ENCODE measurements at places on chromosomes 3 and 15.

DNA sequence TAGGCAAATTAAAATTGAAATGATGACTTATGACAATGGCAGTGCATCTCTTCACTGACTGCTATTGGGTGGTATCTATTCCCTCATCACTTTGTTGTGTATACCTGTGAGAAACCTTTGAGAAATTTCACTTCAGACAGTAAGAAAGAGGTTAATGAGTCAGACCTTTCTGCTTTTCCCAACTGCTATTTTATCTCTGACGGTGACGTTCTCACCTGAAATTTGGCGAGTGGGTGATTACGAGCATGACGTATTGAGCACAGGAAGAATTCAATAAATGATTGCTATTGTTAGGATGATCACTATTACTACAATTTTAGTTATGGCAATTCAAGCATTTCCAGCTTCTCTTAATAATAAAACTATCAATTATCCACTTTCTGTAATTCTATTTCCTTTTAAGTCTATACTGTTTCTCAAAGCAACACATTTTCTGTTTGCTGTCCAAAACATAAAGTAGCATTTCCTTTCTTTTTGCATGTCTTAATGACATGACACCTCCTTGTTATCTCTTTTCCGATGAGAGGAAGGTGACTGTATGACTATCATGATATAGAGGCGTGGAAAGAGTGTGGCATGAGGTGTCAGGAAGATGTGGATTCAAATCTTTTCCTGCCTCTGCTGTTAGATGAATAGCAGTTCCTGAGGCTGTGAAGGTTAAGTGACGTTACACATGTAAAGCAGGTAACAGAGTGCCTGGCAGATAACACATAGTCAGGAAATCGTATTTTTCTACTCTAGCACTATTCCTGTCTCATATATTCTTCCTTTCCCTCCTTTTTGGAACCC is 504.9 kb upstream of the SEMA6D start:
- no peak for DNase-seq

DNA sequence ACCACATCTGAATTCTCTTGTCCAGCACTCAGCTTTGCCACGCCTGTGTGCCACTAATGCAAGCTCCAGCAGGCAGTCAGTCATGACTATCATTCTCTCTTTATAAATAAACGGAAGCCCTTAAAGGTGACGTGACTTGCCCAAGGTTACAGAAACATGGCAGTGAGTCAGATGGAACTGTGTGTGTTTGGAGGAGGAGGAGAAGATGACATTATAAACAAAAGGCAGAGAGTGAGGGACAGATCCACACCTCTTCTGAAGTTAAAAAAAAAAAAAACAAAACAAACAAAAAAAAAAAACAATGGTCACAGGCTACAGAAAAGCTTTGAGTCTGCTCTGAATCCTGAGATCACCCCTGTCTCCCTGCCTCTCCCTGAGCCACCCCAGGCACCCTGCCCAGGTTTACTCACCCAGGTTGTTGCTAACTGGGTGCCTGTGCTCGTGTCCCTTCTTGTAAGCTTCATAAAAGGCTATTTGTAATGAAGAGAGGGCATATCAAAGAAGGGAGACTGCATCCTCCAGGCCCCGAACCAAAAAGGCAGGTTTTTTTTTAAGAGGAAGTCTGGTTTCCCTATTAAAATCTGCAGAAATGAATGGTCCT is 119.7 kb upstream of the PHLDB2 start:
- DNase-seq: no peak

DNA sequence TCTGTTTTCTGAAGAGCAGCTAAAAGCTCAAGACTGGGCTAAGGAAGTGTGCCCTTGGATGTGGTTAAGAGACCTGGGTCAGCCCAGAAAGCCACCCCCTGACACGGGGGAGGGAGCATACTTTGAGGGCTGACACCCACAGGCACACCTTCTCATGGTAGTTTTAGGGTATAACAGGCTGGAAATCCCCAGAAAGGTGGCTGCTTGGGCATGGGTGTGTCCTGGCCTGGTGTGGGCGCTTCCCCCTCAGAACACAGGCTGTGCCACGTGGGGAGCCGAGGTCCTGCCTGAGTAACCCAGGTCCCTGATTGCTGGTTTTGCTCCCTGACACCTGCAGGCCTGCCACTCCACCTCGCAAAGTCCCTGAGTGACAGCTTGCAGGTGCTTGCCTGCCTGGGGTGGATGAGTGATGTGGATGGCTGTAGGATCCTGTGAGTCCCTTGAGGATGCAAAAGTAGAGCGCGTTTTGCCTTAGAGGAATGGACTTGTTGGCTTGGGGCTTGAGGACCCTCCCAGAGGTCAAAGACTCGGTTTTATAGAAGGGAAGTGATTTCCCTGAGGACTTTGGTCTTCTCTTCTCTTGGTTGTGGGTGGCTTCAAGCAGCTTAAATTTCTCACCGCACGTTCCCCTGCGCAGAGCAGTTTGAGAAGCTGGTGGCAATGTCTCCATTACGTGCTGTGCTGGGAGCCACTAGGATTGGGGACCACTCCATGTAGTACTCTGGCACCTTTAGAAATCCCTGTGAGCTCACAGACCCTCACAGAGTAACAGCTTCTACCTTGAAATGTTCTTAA is 94.4 kb downstream of the DNASE1L3 start:
- peak; percentile 12 for DNase-seq

DNA sequence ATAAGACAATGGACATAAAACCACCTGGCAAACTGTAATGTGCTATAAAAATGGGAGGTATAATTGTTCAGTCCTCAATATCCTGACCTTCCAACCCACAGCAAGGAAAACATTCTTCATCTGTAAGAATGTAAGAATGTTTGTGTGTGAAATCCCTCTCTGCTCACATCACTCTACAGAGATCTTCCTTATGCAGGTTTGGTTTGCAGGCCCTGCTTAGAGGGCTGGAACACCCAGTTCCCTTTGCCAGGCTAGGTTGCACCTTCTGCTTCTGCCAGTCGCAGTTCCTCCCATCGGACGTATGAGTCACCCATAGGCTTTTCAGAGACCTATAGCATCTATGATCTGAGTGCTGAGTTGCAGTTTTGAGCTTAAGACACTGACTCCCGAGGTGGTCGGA is 24.1 kb upstream of the MINAR1 start:
- no peak for DNase-seq

DNA sequence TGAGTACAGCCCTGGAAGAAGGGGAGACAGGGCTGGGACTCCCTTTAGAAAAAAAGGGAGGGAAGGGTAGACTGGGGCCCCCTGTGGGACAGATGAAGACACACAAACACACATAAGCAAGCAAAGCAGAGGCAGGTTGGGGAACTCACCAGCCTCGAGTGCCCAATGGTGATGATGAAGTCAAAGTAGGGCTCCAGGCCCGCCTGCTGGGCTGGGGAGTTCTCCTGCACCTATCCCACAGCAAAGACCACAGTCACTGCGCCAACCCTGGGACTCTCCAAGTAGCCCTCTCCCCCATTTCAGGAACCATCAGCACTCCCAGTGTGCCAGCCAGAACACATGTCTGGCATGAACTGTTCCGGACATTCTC is 4.1 kb downstream of the GORASP1 start:
- no peak for DNase-seq

DNA sequence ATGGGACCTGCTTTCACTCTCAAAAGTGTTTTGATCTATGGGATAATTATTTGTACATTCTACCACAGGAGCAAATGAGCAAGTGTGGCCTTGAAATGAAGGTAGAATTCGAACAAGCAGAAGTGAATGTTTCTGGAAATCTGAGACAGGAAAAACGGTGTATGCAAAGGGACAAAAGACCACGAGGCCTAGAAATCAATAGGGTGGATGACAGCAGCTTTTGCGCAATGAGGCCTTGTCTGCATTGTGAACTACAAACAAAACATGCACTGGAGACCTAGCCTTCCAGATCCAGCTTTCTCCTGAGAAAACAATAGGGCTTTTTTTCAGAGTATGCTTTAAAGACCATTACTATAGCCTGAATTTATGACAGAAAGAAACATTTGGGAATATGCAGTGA is 1137.0 kb downstream of the ROBO2 start:
- no peak for DNase-seq

- no peak for DNase-seq
These were observed 81.9 kb upstream of the PTX3 start for GRCh38 chr3:157354722-157355121.

- no peak for DNase-seq
These were observed 3.1 kb upstream of the RNF168 start for GRCh38 chr3:196506687-196507086.

DNA sequence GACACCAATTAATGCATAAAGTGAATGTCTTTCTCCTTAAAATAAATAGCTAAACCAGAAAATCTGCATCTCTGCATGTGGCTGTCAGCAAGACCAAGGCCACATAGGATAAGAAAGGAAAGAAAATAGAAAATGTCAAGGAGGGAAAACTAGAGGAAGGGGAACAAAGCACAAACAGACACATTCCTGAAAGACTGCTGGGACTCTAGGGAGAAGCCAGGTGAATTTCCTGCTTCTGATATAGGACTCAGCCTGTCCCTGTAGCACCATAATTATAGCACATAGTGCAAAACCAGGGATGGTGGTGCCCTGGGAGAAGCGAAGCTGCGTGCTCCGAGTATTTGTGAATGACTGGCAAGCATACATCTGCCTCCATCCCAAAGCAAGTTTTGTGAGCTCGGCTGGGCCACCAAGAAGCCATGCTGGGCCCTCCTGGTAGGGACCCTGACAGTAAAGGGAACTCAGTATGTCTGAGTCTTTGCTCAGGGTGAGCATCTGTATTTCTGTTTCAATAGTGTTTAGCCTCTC is 14.2 kb downstream of the FSTL1 start:
- DNase-seq: no peak

GRCh38 chr3:14231998-14232501 is 53.4 kb downstream of the LSM3 start:
- no peak for DNase-seq

DNA sequence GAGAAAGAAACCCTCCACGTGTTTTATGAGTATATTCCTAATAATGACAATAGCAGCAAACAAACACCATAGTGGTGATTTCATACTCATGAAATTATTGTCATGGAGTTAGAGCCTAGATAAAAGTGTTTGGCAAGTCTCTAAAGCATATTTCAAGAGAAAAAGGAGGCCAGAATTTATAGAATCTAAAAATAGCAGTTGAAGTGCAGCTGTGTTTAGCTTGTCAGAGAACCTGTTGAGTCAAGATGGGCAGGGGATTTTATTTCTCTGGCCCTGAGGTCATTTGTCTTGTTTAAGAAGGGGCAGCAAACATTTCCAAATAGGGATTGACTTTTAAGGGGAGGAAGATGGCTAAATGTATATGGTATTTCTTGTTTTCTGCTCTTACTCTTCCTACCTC is 279.6 kb upstream of the CTDSPL start:
- no peak for DNase-seq

- no peak for DNase-seq
These were observed 245.0 kb downstream of the ZMAT3 start for GRCh38 chr3:178826435-178827123.

DNA sequence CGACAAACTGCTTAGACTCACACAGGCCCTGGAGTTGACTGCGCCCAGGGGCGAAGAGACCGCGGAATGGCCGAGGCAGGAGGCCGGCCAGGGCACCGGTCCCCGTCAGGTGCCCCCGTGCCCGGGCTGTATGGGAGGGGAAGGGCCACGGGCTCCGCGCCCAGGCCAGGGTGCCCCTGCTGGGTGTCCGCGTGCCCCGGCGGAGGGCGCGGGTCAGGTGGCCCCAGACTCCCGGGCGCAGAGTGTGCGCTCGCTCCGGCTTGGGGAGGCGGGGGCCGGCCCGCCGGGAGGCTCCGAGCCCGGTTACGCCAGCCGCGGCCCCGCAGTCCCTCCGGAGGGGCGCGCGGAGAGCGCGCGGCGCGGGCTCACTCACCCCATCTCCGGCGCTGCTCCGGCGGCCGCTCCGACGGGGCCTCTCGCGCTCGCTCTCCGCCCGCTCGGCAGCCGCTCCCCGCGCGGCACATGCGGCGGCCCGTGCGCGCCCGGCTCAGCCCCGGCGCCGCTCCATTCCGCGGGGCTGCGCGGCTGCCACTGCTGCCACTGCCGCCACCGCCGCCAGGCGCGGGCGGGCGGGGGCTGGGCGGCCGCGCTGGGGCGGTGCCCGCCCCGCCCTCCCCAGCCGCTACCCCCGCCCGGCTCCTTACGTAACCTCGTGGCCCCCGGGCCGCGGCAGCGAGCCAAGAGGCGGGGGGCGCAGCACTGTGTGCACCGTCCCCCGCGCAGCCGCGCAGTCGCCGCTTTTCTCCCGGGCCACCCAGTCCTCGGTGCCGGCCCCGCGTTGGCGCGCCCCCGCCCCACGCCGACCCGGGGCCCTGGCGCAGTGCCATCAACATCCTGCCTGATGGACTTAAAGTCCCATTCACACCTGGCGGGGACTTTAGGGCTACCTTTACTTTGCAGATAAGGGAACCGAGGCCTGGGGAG is at the start of gene HOMER2:
HOMER2 (minus strand) TSS at position 563 of the 924 bp plus-strand sequence; CDS start at position 378, 185 bp downstream.
- no peak for DNase-seq

GRCh38 chr3:49723296-49723627 is 489 bp downstream of the GMPPB start:
- DNase-seq: no peak

DNA sequence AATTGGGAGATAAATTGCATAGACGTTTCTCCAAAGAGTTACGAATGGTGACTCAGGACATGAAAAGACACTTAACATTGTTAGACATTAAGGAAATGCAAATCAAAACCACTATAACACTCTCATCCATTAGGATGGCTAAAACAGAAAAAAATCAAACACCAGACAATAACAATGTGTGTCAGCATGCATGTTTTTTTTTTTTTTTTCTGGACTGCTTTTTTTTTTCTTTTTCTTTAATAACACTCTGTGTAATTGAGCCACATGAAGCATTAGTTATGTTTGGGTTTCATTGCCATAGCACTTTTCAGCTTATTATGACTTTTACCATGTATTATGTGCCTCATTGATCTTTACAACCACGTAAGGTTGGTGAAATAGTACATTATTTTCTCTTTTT is 95.0 kb downstream of the NFKBIZ start:
- DNase-seq: no peak

- DNase-seq: no peak
These were observed 88.4 kb downstream of the DGKG start for GRCh38 chr3:186273586-186273985.

DNA sequence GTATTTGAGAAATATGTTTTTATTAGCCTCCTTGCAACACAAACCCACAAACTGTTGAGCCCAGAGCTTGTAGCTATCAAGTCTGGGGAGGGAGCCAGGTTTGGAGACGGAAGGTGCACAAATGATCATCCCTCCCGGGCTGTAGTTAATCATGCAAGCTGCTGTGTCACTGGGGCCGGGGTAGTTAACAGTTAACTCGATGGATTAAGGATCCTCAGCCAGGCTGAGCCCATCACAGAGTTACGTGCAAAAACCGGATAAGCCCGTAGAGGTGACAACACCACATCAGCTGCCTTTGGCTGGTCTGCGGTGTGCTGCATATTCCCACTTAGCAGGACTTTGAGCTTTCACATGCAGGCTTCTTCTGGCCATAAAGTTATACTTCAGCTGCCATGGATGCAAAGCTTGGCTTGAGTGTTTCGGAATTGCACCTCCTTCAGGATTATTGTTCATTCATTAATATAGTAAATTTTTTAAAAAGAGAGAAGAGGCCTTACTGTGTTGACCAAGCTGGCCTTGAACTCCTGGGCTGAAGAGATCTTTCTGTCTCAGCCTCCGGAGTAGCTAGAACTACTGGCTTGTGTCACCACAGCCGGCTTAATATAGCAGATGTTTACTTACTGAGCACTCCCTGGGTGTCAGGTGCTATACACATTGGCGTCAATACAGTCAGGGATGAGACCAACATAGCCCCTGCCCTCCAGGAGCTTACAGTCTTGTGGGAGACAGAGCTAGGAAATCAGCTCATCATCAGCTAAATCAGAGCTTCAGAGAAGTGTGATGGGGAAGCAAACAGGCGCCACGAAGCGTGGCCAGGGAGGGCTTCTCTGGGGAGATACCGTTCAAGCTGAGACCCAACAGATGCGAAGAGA is 226.8 kb upstream of the BHLHE40 start:
- no peak for DNase-seq

Measured in stimulated activated CD8-positive, alpha-beta memory T cell treated with anti-CD3 and anti-CD28 coated beads, Interleukin-2, amount 100 ng/mL, for 1 hour (primary cell).